Kasumi-1 (cell line): ENCODE measurements at places on chromosomes 6 and 20.

DNA sequence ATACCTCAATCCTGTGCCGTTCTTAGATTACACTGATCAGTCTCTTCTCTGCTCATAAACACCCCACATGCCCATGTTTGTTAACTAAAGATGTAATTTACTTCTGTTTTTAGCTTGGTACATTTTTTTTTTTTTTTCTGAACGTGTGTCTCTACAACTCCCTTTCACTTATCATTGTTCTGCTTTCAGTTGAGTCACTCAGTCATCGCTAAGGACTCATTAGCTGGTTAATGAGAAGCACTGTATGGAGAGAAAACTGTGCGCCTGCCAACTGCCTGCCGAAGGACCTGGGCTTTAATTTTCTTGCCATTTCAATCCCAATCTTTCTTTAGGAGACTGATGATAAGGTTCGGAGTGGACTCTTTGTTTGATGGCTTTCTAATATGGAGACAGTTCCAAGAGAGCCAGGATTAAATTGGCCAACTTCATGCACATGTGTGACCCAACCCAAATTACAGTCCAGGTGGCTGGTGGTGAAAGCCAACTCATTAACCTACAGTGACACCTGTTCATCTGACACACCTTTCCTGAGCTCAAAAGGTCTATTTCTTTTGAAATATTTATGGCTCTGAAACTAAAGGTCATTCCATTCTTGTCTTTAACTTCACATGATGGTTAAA lies 334.1 kb downstream of the BCKDHB start:
- no peak for DNase-seq

DNA sequence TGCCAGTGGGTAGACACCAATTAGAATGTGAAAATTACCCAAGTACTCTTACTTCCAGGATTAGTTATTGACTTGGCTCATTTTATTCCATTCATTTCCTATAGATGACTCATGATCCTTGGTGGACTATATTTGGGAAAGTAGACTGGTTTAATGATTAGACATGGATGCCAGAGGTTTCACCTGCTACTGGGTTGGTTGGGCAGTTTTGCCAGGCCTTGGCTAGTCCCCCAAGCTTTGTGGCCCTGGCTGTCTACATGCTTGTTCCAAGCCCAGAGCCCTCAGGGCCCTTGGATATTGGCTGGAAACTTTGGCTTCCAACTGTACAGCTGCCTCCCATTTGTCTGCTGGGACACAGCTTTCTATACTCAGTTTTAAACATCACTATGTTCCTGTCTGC lies 104.1 kb downstream of the ZFP64 start:
- DNase-seq = no peak

DNA sequence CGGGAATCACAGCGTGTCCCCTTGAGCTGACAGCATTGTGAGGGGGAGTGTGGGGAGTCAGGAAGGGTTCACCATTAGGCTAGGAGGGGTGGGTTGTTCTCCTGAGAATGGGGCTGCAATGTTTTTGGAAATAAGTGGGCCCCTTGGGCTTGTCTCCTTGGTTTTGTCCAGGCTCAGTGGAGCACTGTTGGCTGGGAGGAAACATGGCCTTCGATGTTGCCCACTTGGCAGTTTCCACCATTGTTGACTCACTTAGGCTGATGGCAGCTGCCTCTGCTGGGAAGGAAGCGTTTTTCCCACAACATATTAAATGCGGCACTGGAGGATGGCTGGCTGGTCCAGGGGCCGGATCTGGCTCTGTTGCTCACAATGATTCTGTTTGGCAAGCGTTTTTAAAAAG lies 512.1 kb downstream of the QKI start:
- no peak for DNase-seq

GRCh38 chr6:127641905-127642304 lies 64.9 kb downstream of the C6orf58 start:
- peak; percentile 58 for DNase-seq

GRCh38 chr20:53980031-53980465 lies 90.3 kb downstream of the BCAS1 start:
- no peak for DNase-seq

DNA sequence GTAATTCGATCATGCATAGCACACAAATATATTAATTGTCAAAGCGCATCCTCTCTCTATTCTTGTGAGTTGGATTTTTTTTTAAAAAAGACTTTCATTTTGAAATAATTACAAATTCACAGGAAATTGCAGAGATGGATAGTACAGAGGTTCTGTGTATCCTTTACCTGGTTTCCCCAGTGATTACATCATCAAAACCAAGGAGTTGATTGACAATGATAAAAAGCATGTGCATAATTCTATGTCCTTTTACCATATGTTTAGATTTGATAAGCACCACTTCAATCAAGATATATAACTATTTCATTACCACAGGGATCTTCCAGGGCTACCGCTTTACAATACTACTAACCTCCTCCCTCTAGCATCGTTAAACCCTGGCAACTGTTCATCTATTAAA lies 40.2 kb downstream of the CCN2 start:
- no peak for DNase-seq

DNA sequence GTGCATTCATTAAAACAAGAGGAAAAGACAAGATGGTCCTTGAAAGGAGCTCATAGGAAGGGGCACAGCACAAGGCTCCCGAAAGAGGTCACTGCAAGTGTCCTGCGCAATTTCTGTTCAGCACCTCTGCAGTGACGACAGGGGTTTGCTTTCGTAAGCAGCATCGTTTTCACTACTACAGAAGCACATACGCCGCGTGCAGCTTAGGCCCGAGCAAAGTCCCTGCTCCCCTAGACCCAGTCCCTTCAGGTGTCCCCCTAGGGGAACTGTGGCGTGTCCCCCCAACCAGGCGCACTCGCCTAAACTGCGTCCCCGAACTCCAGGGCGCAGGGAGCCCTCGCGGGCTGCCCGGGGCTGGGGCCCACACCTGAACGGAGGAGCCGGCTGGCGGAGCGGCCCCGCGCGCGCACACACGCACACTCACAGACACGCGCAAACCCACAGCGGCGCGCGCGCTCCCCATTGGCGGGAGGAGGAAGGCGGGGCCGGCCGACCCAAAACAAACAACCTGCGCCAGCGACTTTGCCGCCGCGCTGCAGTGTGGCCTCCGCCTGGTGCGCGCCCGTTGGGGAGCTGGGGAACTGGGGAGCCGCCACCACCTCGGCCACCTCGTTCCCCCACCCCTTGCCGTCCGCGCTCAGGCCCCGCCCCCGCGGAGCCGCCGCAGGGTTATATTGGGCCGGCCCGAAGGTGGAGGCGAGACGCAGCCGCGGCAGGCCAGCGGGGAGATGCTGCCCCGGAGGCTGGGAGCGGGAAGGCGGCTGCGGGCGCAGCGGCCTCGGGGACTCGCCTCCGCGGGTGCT lies at the start of gene FOXQ1:
FOXQ1 (plus strand) TSS at position 699 of the 803 bp plus-strand sequence. CDS start 607 bp downstream, outside the sequence.
- no peak for DNase-seq

DNA sequence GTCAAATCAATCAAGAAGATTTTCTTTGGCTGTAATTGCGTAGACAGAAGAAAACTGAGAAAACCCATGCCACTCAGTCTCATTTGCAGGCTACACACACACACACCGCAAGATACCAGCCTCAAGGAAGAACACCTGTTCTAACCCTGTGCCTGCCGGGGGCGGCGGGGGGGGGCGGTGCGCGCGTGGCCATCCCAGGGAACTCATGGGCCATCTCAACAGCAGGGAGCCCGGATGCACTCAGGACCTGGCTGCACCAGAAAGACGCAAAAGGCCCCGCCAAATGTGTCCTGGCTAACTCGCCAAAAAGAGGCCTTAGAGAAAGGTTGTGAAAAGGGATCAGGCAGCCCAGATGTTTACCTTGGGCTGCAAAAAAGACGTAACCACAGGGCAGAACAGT lies 2.1 kb downstream of the B3GAT2 start:
- DNase-seq = no peak

- DNase-seq = peak; percentile 54
Observed at GRCh38 chr6:45970326-45970725, 45.3 kb downstream of the CLIC5 start.

- no peak for DNase-seq
Observed at GRCh38 chr20:51926670-51927305, 124.5 kb upstream of the SALL4 start.

DNA sequence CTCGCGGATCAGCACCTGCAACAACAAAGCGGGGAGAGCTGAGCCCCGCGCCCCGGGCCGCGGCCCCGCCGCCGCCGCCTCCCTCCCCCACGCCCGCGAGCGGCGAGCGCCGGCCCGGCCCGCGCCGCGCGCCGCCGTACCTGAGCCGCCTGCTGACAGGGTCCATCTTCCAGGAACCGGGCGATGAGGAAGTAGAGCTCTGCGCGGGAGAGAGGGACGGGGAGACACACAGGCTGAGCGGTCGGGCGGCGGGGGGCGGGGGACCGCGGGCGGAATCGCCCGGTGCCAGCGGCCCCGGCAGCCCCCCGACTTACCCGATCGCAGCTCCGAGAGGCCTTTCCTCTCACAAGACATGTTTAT lies 359 bp downstream of the PHIP start:
- DNase-seq = peak; percentile 44

DNA sequence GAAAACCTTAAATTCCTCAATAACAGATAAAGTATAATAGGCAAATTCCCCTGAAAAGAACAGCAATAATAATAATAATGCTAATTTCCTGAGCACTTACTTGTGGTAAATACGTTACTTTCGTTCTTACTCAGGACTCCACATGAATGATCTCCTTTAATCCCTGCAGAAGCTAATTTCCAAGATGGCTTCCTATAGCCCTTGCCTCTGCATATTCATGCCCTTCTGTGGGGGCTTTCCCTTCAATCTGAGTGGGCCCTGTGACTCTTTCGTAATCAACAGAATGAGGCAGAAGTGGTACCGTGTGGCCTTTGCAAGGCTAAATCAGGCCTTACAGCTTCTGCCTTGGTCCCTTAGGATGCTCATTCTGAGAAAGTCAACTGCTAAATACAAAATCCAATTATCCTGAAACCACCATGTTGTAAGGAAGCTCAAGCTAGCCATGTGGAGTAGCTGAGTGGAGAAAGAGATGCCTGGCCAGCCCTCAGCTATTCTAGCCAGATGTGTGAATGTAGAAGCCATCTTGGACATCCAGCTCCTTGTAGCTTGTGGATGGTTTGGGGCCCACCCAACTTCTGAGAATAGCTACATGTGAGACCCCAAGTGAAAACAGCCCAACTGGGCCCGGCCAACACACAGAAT lies 50.5 kb downstream of the MCUR1 start:
- no peak for DNase-seq

DNA sequence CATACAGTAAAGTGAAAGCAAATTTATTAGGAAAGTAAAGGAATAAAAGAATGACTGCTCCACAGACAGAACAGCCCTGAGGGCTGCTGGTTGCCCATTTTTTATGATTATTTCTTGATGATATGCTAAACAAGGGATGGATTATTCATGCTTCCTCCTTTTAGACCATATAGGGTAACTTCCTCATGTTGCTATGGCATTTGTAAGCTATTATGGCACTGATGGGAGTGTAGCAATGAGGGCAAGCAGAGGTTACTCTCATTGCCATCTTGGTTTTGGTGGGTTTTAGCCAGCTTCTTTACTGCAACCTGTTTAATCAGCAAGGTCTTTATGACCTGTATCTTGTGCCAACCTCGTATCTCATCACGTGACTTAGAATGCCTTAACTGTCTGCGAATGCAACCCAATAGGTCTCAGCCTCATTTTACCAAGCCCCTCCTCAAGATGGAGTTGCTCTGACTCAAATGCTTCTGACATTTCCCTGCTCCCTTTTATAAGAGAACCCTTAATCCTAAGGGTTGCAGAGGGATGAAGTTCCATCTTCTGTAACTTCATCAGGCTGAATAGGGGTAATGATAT lies 280.1 kb upstream of the RGS17 start:
- DNase-seq = no peak

GRCh38 chr6:68657374-68658139 lies 22.5 kb downstream of the ADGRB3 start:
- no peak for DNase-seq

- DNase-seq = no peak
Observed at GRCh38 chr20:20440481-20440880, 72.6 kb downstream of the INSM1 start.

DNA sequence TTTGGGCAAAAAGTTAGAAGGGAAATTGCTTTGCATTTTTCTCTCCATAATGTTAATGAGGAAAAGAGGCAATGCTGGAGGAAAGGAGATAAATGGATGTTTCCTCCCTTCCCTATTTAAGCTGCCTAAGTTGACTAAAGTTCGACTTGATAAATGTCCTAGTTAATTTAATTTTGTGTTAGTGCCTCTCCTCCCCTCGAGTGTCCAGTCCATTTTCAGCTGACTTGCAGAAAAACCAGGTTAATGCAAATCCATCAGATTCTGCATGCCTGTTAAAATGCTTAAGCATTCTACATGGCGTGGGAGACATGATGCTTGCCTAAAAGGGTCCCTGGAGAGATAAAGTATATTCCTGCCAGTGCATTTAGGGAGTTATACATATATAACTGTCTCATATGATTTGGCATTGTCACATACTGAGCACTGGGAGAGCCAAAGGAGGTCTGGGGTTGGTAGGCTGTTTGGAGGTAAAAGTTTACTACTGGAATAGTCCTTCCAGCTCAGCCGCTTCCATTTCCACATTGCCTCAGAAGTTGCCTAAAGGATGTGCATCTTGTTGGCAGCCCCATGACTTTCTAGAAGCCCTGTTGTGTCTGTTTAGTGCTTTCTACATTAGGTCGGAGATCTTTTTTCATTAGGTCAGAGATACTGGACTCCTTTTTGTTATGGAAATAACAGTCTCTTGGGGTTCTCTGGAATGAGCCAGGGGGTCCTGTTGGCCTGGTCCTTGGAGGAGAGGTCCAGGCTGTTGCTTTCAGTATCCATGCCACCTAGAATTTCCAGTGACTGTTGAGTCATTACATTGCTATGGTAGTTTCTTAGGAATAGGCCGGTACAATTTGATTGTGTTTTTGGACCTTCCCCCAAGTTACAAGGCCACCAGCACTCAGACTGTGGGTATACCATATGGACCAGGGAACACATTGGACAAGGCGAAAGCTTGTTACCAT lies 30.4 kb downstream of the JARID2 start:
- no peak for DNase-seq

DNA sequence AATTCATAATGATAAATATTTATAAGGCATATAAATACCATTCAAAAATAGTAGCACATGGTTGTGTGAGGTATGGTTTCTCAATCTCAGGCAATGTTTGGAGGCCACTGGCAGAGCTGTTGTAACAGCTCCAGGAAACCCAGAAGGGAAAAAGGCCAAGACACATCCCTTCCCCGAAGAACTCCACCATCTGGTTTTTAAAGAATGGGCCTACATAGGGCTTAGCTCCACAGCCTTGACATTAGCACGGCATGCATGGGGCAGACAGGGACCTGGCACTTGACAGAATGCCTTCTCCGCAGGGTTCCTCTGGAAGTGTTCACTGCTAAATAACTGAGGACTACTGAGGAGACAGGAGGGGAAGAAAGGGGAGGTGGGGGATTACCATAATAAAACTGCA lies 16.1 kb upstream of the FOXO3 start:
- DNase-seq = no peak

DNA sequence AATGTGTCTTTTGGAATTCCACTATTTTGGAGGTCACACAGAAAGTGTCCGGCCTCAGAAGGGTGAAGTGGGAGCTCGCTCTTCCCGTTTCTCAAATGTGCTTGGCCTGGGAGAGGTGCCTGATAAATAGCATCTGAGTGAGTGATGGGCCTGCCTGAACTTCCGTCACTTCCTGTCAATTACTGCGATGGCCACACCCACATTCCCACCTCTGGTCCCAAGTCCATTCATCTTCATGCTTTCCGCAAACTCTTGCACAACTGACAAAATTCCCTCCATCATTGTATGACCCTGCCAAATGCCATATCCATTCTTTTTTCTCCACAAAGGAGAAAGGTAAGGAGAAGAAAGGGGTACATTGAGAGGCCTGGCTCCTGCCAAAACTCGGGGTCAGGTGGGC lies 169.0 kb downstream of the QKI start:
- no peak for DNase-seq

GRCh38 chr6:44304282-44305199 lies 8.6 kb downstream of the AARS2 start:
- DNase-seq = peak; percentile 17

GRCh38 chr6:157640746-157641451 lies 182.1 kb upstream of the SNX9 start:
- DNase-seq = no peak
